Inflammatory macrophage treated with lipopolysaccharide for 4 hours (primary cell): ENCODE measurements at places on chromosomes 1 and 21.

DNA sequence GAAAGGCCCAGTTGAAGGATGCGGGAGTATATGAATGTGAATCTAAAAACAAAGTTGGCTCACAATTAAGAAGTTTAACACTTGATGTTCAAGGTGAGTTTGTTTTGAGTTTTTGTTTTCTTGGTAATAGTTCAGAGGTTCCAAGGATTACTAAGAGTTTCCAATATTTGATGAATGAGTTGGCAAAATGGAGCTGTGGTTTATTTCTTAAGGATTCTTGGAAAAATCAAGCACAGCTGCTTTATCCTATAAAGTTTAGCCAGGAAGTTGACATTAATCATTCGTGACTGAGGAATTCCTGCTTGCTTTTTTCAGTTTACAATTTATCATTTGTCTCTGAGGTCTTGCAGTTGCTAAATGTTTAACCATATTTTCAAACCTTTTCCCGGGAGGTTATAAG lies 15.1 kb downstream of the VCAM1 start:
- DNase-seq = no peak

GRCh38 chr1:209618756-209619420 lies 33.3 kb downstream of the LAMB3 start:
- DNase-seq = no peak

GRCh38 chr1:115556236-115556635 lies 85.5 kb upstream of the VANGL1 start:
- DNase-seq = no peak

- peak; percentile 86 for DNase-seq
Measured at GRCh38 chr1:169098380-169098779, 8.1 kb upstream of the ATP1B1 start.

- no peak for DNase-seq
Measured at GRCh38 chr1:102420034-102420433, 423.3 kb upstream of the OLFM3 start.

- no peak for DNase-seq
Measured at GRCh38 chr1:111654839-111655238, 35.2 kb downstream of the RAP1A start.

DNA sequence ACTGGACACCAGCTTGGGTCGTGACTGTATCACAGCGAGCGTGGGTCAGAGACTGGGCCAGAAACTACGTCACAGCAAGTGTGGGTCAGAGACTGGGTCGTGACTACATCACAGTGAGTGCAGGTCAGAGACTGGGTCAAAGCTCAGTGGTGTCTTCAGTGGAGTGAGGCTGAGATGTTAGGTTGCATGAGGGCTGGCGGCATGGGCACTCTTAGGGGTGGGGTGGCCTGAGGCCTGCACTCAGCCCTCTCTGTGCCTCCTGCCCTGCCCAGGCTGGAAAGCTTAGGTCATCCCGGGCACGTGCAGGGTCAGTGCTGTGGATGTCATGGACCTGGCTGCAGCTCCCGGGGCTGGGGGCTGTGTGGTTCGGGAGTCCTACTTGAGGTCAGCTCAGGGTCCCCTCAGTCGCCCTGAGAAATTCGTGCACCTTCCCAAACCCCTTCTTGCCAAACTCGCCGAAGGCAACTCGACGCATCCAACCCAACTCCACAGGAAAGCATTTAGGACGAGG lies 19.0 kb downstream of the CFAP74 start:
- no peak for DNase-seq

- no peak for DNase-seq
Measured at GRCh38 chr1:154265586-154265985, 6.8 kb upstream of the HAX1 start.

- no peak for DNase-seq
Measured at GRCh38 chr1:53116307-53116810, 26.1 kb downstream of the SLC1A7 start.

DNA sequence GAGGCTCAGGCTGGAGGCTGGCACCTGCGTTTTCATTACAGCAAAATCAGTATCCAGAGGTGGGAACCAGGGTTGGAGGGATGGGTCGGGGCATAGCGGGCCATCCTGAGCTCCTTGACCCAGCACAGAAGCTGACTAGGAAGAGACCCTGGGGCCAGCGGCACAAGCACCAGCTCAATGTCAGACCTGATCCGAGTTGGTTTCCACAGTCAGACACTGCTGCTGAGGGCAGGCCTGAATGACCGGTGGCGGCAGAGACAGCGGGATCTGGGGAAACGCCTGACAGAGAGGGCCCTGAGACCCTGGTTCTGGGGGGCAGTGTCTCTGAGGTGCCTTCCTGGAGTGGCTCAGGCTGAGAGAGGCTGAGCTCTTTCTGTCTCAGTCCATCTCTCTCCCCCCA lies 162.0 kb upstream of the C1orf174 start:
- DNase-seq = no peak

GRCh38 chr1:14980621-14981218 lies 172.8 kb upstream of the TMEM51 start:
- no peak for DNase-seq

- peak; percentile 28 for DNase-seq
Measured at GRCh38 chr1:222995236-222995580, 147.8 kb downstream of the TLR5 start.

- DNase-seq = no peak
Measured at GRCh38 chr1:25028907-25029599, 99.0 kb upstream of the RUNX3 start.

DNA sequence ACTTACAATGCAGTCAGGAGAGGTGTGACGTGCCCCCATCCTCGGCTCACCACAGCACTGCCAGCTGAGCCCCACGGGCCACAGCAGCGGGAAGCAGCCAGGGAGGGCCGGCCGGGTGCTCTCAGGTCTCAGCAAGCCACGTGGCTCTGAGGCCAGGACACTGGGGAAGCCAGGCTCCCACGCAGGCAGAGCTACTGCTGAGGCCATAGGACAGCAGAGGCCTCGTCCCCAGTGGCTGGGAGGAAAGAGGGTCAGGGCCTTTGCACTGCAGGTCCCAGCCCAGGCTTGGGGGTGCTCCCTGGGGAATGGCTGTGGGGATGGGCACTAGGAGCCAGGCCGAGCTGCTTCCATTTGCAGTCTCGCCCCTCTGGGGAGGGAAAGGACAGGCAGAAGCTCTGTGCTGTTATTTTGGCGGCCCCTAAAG lies 5.8 kb downstream of the LRRC47 start:
- DNase-seq = no peak

- no peak for DNase-seq
Measured at GRCh38 chr1:248372394-248372793, 3.2 kb upstream of the OR2T6 start.

DNA sequence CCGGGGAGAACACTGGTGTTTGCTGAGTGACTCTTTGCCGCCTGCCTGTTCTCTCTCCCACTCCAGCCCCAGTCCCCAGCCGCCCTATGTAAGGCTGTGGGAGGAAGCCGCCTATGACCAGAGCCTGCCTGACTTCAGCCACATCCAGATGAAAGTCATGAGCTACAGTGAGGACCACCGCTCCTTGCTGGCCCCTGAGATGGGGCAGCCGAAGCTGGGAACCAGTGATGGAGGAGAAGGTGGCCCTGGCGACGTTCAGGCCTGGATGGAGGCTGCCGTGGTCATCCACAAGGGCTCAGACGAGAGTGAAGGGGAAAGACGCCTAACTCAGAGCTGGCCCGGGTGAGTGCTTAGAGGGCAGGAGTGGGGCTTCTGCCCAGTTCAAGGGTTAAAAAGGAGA lies 8.2 kb downstream of the BSND start:
- DNase-seq = no peak

GRCh38 chr21:46268371-46268770 lies 17.0 kb downstream of the MCM3AP start:
- DNase-seq = no peak

DNA sequence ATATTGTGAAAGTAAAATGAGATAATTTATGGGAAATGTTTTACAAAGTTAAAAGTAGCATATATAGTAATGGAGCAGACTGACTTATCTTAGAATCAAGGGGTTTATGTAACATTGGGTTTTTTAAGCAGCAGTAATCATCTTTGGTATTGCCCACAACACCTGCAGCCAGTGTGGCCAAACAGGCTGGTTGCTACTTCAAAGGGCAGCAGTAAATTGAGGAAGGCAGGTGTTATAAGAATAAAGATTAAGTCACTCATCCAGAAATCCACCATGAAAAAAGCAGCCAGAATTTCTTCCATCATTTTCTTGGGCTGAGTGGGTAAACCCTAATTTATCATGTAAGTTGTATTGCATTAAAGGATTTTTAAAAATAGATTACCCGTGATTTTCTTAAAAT lies 16.7 kb downstream of the DYNLT5 start:
- no peak for DNase-seq

- no peak for DNase-seq
Measured at GRCh38 chr1:210236840-210237409, 4.3 kb downstream of the SERTAD4 start.

DNA sequence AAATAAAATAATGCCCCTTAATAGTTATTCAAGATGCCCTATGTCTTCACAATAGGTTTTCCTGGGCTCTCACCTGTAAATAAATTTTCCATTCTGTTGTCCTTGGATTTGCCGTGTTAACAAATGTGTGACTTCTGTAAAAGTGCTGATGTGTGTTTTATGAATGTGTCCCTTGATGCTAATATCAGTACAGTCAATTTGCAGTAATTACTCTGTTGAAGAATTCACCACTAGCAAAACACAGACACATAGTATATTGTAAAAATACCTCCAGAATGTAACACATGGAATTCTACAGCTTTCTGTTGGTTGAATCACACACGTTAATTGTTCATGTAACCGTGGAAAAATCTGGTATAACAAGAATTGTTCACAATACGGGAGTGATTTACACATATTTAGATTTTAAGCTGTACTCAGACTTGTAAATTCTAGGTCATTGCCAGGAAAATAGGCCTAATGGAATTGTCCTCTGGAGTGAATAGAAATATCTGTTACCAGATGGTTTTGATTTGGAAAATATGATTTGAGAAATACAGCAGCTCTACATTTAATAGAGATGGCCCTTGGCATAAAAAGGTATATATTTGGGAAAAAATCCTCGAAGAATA lies 36.7 kb upstream of the KCNK2 start:
- DNase-seq = no peak

DNA sequence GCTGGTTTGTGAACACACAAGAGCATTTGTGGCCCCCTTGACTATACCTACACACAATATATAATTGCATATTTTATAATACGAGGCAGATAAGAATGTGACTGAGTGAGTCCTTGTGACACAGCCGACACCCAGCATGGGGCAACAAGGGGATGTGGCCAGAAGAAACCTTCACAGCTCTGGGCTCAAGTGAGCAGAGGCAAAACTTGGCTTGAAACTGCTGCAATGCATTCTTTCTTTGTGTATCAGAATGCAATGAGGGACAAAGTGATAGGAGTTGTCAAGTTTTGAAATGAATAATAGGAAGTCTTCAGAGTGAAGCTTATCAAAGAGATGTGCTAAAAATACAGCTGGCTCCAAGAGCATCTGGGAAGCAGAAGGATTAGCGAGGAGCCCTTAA lies 124.0 kb upstream of the C8B start:
- DNase-seq = no peak

DNA sequence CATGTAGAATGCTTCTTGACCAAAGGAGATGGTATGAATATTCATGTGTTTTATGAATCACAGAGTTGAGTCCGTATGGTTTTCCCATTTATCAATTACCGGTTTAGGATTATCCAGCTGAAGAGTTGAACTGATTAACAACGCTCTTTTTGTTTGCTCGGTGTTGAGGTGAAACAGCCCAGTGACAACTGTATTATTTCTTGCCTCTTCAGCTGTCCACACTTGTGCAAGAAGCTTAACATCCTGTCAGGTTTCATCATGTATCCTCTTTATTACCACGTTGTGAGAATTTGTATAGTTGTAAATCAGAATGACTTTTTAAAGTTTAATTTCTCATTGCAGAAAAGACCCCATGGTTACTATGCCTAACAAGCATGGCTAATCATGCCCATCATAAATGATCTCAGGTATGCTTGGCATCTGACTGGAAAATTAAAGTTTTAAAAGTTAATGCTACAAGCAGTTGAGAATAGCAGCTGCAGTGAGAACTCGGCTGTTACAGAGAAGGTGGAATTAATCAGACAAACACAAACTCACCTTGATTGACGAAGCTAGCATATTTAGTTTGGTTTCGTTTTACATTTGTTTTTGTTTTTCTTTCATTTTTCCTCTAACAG lies 563.2 kb upstream of the ADGRL2 start:
- DNase-seq = no peak

GRCh38 chr1:158124034-158124433 lies 56.7 kb upstream of the CD1D start:
- DNase-seq = no peak

- peak; percentile 48 for DNase-seq
Measured at GRCh38 chr1:245258271-245258920, 103.6 kb downstream of the KIF26B start.

DNA sequence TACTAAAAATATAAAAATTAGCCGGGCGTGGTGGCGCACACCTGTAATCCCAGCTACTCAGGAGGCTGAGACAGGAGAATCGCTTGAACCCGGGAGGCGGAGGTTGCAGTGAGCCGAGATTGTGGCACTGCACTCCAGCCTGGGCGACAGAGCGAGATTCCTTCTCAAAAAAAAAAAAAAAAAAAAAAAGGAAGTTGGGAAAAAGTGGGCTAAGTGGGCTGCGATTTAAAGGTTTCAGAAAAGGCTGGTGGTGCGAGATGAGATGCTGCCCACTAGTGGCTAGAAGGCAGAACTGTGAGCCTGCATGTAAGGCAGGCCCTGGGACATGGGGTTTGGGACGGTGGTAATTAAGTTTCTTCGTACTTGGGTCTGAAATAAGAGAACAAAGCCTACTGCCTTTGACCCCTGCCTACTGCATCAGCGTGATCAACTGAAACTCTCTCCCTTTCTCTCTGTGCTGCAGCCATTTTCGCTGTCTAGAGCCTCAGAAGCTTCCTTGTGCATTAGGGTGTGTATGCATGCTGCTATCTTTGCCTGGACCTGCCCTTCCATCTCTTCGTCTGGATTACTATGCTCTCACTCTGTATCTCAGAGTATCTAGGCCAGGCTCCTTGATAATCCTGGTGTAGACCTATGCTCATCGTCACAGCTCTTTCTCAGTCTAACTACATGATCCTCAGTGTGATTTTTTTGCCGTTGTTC lies 12.4 kb downstream of the FMOD start:
- peak; percentile 71 for DNase-seq

DNA sequence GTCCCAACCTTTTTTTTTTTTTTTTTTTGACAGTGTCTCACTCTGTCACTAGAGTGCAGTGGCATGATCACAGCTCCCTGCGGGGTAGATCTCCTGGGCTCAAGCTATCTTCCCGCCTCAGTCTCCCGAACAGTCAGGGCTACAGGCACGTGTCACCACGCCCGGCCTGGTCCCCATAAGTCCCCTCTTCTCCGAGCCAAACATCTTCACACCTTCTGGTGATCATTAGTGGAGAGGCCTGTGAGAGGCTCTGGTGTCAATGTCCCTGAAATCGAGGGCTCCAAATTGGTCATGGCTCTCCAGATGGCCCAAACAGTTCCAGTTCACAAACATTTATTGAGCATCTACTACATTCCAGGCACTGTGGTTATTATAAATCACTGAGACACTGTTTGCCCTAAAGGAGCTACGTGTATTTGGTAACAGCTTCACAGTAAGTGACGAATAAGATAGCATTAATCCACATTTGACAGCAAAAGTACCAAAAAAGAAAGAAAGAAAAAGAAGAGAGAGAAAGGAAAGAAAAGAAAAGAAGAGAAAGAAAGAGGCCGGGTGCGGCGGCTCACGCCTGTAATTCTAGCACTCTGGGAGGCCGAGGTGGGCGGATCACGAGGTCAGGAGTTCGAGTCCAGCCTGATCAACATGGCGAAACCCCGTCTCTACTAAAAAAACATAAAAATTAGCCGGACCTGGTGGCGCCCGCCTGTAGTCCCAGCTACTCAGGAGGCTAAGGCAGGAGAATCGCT lies 867 bp upstream of the TIMM17A start:
- no peak for DNase-seq
